Frontal cortex (tissue), 4 donors: ENCODE measurements at places on chromosomes 3 and 15.

DNA sequence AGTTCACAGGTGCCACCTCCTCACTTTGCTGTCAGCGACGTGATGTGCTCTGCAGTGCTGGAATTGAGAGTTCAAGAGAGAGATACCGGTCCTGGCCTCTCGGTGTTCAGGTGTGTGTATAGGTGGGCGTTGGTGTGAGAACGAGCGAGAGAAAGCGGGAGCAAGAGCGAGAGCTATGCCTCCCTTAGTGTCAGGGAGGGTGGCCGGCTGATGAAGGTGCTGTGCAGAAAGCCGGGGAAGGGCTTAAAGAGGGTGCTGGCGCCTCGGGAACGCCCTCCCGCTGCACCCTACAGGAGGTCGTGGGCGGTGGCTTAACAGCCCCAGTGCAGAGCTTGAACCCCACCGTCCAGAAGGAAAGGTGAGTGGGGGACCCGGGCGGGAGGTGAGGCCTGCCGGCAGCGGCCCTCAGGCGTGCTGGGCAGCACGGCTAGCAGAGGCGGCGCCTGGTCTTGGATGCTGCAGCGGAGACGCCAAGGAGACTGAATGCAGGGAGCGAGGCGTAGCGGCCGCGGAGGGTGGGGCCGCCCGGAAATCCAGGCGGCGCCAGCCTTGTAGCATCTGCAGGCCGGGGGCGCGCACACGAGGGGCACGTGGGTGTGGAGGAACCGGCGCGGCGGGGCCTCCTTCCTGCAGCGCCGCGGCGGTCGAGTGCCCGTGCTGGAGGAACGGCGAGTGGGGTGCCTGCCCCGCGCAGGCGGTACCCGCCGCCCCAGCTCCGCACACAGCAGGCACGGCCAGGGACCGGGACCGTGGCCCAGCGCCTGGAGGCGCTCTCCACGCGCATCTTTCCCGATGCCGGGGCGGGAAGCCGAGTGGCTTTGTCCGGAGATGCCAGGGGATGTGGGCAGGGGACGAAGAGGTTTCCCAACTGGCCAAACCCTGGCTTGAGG is 246.8 kb upstream of the TOPAZ1 start:
- DNase-seq, result no peak

- no peak for DNase-seq
Measured at GRCh38 chr15:69789648-69790393, 307.9 kb downstream of the TLE3 start.

DNA sequence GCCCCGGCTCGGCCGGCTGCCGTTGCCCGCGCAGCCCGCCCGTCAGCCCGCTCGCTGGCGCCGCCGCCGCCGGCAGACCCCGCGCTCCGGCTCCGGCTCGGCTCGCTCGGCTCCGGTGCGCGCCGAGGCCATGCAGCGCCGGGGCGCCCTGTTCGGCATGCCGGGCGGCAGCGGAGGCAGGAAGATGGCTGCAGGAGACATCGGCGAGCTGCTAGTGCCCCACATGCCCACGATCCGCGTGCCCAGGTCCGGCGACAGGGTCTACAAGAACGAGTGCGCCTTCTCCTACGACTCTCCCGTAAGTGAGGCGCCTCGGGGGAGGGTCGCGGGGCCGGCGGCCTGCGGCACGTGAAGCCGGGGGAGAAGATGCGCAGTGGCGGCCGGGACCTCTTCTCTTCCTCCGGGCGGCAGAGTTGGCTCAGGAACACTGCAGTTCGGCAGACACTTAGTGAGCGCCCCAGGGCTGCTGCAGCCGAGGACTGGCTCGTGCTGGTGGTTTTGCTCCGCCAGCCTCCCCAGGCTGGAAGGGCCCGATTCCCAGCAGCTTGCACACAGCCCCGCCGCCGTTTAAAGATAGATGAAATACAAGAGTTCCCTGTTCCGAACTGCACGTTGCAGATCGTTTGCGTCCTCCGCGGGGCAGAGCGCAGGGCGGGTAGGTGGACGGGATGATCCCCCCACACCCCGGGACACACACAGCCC is 407 bp downstream of the USP13 start:
- DNase-seq, result peak; percentile 62

DNA sequence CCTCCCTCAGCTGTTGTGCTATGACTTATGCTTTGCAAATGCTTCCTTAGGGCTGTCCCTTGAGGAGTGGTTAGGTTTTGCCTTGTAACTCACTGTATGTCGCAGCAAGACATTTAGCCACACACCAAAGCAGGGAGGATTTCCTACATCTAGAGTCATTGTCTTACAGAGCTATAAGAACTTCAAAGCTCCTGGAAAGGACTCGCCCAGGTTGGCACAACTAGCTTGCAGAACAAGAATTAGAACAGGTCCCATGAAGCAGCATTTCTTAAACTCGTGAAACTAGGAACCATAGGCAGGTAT is 19.4 kb upstream of the ACAP2 start:
- peak; percentile 20 for DNase-seq

DNA sequence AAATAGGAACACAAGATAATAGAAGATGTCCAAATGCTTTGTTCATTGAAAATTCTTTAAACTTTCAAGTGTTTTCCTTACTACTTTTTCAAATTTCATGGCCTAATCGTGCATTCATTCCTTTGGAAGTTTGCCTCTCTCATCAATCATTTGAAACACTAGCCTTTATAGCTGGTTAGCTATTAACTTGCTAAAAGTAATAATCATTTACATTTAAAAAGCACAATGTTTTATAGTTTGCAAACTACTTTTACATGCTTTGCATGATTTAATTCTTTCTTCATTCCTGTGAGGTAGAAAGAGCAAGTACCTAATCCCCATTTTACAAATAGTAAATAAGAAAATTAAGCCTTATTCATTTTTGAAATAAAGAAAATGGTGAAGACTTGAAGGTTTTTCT is 137.4 kb upstream of the SLC7A14 start:
- no peak for DNase-seq

DNA sequence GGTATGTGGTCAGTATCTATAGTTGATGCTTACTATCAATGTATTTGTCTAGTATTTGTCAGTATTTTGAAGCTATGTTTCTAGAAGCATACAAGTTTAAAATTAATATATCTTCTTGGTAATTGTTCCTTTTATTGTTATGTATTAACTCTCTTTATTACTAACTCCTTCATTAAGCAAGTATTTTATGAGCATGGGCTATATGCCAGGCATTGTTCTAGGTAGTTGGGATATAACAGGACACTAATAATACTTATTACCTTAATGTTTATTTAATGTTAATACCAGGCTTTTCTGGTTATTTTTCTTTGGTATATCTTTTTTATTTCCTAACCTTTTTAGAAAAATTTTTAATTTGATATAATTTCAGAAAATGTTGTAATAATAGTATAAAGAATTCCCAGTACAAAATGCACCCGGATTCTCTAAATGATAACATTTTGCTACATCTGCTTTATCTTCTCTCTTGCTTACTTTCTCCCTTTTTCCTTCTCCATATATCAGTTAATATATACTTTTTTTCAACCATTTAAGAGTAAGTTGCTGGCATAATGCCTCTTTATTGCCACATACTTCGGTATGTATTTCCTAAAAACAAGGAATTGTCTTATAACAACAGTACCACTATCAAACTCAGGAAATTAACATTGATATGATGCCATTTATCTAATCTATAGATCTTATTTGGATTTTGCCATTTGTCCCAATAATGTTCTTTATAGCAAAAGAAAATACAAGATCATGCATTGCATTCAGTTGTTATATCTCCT is 30.9 kb downstream of the LRRC49 start:
- no peak for DNase-seq

- DNase-seq, result no peak
Measured at GRCh38 chr3:56962206-56962605, 98.3 kb upstream of the SPATA12 start.

GRCh38 chr15:75649045-75649761 is 1.5 kb downstream of the SNX33 start:
- DNase-seq, result no peak
